CMK (cell line): ENCODE measurements at places on chromosomes 5 and 9.

- DNase-seq = no peak
Measured at GRCh38 chr5:98977723-98978122, 48.9 kb upstream of the CHD1 start.

GRCh38 chr5:73918791-73919221 is 292.8 kb downstream of the ARHGEF28 start:
- no peak for DNase-seq

DNA sequence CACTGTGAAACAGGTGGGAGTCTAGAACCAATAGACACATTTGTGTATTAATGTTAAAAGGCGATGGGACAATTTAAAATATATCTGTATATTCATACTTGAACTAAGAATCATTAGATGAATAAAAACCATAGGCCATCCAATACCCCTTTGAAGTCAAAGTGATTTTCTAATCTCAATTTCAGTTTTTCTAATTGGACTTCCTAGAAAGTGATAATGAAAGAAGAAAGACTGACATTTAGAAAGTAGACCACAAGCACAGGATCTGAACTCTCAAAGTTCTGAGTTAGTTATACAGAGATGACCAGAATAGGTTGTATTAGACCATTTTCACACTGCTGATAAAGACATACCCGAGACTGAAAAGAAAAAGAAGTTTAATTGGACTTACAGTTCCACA is 412.8 kb upstream of the PIK3R1 start:
- DNase-seq = no peak

- DNase-seq = no peak
Measured at GRCh38 chr5:139847790-139848507, 52.3 kb downstream of the PSD2 start.

GRCh38 chr9:90869361-90869760 is 67.7 kb downstream of the SYK start:
- no peak for DNase-seq

DNA sequence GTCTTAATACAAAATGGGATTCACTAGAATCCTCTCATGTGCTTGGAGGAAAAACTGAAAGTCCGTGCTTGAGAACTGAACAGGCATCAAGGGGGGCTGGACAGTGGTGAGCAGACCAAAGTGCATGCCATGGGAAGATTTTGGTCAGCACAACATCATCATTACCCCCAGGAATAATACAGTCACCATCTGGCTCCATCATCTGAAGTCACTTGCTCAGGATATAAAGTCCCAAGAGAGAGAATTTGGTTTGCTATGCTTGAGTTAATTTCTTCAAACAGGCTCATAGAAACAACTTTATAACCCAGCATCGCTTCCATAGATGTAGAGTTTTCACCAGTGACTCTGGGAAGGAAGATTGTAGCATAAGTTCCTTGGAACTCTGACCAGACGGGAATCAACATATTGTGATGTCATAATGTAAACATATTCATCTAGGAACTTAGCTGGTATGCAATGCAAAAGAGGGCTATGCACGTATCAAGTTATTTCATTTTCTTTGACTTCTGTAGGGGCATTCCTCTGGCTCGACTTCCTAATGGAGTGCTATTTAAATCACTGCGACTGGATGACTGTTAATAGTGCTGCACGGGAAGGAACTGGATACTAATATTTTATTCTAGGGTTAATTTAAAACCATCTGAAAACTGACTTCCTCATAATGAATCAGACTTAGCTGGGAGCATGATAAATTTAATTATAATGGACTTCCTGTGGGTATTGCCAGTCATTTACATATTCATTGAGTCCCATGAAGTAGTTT is 145.2 kb downstream of the MTRR start:
- no peak for DNase-seq

GRCh38 chr9:115114546-115114945 is 3.4 kb downstream of the TNC start:
- DNase-seq = no peak

- DNase-seq = no peak
Measured at GRCh38 chr5:82560561-82560960, 282.4 kb upstream of the RPS23 start.

DNA sequence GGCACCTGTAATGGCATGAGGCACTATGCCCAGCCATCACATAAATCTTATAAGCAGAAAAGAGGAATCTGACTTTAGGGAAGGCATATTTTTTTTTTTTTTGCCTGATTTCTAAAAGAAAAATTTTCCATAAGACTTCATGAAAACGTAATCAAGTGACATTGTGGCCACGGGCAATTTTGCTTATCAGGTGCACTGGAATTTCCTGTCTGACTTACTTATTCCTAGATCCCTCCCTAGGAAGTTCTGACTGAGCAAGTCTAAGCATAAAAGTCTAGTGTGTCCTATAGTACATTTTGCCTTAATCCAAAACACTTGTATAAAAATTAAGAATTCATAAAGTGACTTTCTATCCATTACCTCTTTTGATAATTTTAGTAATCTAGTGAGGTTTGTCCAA is 12.5 kb downstream of the C5orf46 start:
- no peak for DNase-seq

- no peak for DNase-seq
Measured at GRCh38 chr9:138080979-138081378, 203.4 kb downstream of the CACNA1B start.

GRCh38 chr9:99044827-99045226 is 60.1 kb upstream of the TGFBR1 start:
- DNase-seq = no peak
